Epithelial cell of prostate (primary cell): ENCODE measurements at places on chromosomes 7 and 10.

DNA sequence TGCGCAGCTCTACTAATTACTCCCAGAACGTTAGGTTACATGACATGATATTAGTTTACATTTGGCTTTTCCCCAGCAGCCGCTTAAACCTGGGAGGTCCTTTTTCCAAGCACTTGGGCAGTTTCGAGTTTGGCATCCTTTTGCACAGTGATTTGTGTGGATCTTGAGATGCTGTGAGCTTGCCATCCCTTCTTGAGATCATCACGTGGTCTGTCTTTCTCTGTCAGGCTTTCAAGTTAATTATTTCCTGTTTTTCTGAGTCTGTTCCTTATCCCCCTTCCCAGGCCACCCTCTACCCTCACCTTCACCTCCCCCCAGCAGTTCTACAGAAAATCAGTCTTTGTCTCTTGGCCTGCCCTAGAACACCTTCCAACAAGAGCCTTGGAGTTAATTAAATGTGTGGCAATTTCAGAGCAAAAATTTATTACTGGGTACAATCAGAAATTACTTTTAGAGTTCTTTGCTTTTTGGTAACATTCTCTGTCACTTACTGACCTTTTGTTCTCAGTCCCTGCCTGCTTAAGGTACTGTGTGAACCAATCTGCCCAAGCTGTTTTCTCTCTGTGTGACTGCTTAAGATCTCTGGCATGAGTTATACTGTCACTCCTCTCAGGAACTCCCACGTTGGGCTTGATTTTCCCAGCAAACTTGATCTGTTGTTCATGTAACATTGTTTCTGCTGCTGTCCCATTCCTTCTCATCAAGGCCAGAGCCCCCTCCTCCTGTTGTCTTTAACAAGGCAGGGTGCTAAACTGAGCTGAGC is 3.1 kb upstream of the SLF2 start:
- DNase-seq, result no peak

GRCh38 chr7:34662058-34662708 is 4.2 kb downstream of the NPSR1 start:
- no peak for DNase-seq

GRCh38 chr7:43240565-43240964 is 128.1 kb downstream of the HECW1 start:
- no peak for DNase-seq

GRCh38 chr7:135706858-135707569 is 21.0 kb downstream of the SLC13A4 start:
- DNase-seq, result peak; percentile 74

GRCh38 chr10:62057850-62058249 is 156.4 kb downstream of the ARID5B start:
- DNase-seq, result no peak

- DNase-seq, result no peak
Observed at GRCh38 chr7:140484951-140485499, 5.7 kb upstream of the MKRN1 start.

DNA sequence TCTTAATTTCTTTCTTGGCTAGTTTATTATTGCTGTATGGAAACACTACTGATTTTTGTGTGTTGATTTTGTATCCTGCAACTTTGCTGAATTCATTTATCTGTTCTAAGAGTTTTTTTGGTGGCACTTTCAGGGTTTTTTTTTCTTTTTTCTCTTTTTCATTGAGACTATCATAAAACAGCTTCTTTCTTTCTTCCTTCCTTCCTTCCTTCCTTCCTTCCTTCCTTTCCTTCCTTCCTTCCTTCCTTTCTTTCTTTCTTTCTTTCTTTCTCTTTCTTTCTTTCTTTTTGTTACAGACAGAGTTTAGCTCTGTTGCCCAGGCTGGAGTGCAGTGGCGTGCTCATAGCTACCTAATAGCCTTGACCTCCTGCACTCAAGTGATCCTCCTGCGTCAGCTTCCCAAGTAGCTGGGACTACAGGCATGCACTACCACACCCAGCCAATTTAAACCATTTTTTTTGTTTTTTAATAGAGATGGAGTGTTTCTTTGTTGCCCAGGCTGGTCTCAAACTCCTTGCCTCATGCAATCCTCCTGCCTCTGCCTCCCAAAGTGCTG is 72.3 kb downstream of the ZNF503 start:
- no peak for DNase-seq

- DNase-seq, result no peak
Observed at GRCh38 chr7:26685606-26686005, 178.8 kb downstream of the SKAP2 start.

GRCh38 chr10:80540618-80540980 is 2.9 kb downstream of the SH2D4B start:
- DNase-seq, result no peak

DNA sequence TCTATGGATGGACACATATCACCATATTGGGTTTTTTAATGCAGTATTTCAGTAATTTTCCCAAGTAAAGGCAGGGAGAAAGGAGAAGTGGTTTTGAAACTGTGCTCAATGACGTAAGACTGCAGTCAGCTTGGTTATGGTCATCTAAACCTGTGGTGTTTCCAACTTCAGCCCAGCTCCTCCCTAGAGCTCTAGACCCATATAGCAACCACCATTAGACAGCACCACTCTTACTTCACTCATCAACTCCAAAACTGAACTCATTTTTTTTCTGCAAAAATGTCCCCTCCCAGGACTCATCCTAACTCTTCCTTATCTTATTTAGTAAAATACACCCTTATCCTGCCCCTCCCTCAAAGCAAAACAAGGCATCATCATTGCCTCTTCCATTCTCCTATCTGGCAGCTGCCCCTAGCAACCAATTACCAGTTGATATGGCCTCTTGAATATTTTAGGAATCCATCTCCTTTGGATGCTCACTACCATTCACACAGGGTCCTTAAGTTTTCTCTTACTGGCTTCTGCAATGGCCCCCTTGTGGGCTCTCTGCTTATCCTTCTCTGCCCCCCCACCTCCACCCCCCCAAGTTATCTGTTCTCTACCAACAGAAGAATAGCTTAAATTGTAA is 1.5 kb upstream of the RALA start:
- no peak for DNase-seq

GRCh38 chr10:130483691-130484467 is 347.7 kb downstream of the GLRX3 start:
- DNase-seq, result no peak

DNA sequence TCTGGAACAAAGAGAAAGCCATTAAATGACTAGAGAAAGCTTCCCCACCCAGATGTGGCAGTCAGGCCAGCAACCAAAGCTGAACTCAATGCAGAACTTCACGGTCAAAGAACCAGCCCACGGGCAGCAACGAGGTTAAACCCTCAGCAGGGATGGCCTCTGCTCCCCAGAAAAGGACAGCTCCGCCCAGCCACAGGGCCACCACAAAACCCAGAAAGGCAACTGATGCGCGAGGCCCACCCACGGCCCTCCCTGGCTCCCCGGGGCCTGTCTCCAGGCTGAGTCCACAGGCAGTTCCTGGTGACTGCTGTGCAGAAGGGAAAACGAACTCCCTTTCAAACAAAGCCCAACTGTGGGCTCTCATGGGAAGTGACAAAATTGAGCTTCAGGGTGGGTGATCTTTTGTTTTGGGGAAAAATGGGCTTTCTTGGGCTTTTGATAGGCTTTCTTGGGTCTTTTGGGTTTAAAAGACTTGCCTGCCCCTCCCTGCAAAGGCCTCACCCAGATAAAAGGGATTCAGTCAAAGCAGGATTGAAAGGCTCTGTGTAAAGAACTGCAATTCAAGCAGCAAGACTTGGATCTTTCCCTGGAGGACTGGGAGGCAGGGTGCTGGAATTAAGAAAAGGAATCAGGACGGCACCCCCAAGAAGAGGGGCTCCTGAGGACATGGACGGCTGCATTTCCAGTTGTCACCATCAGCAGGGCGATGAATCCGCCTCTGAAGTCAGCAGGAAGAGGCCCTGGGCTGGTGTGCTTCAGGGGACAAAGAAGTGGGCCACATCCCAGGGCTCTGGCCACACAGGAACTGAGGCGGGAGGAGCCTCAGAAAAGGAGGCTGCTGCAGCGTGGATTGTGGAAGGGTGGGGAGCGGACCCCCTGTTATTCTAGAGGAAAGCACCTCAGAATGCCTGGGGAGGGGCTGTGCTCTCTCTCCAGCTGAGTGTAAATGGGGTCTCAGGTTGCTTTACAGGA is 209.9 kb downstream of the USP6NL start:
- no peak for DNase-seq

- DNase-seq, result no peak
Observed at GRCh38 chr7:30171766-30172447, 37.1 kb downstream of the MTURN start.

DNA sequence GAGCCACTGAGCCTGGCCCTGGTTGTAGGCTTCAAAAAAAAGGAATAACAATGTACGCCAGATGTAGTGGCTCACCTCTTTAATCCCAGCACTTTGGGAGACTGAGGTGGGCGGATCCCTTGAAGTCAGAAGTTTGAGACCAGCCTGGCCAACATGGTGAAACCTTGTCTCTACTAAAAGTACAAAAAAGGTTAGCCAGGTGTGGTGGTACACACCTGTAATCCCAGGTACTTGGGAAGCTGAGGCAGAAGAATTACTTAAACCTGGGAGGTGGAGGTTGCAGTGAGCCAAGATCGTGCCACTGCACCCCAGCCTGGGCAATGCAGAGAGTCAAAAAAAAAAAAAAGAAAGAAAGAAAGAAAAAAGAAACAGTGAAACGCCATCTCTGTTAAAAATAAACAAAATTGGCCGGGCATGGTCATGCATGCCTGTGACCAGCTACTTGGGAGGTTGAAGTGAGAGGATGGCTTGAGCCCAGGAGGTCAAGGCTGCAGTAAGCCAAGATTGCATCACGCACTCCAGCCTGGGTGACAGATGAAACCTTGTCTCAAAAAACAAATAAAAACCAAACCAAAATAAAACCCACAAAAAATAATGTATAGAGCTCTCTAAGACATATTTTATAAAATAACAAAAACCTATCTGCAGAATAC is 4.7 kb upstream of the KLHDC10 start:
- DNase-seq, result no peak

- no peak for DNase-seq
Observed at GRCh38 chr10:129191797-129192196, 275.2 kb upstream of the MGMT start.

DNA sequence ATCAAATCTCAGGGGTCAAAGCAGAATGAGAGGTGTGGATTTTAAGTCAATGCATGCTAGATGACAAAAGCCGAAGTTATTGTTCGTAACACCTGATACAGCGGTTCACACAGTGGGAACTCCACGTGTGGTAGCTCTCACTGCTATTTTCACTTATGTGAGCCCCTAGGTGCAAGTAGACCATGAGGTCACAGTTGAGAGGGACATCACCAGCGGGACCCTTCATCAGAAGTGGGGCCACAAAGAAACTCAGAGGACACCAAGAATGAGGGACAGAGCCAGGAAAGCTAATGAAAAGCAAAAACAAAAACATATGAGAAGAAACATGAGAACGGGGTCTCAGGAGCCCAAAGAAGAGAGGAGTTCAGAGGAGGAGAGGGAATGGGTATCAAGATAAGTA is 63.5 kb downstream of the ADAM12 start:
- DNase-seq, result no peak

DNA sequence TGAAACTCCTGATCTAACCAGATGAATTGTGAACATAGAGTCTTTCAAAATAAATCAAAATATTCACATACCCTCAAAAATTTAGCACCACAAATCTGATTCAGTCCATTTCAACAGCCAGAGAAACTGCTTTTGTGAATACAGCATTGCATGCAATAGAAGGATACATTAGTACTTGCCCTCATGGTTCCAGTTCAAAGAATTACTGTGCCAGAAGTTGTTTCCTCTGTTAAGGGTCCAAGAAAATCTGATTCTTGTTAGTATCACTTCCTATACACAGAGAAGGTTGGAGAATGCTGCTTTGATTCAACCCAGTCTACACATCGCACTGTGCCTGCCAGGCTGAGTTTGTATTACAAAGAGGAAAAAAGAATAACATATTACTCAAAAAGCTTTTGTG is 115.6 kb downstream of the TFEC start:
- DNase-seq, result no peak

- no peak for DNase-seq
Observed at GRCh38 chr10:47104786-47105385, 193.7 kb downstream of the PTPN20 start.

- DNase-seq, result no peak
Observed at GRCh38 chr10:115049960-115050359, 43.2 kb upstream of the ATRNL1 start.

GRCh38 chr10:14200698-14201544 is 129.8 kb downstream of the FRMD4A start:
- no peak for DNase-seq

DNA sequence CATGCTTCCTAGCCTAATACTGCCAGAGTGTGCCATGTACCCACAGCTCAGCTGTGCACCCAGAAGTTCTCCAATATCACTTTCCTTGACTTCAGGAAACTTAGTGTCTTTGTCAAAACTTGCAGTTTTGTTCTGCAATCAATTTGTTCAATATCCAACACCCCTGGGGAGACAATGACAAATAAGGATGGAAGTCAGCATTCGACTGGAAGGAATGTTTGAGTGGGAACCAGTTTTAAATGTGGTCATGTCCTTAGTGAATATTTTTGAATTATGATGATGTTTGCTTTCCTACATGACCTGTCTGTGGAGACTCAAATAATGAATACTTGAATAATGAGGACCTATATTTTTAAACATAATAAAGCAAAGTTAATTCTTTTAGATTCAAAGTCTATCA is 112.0 kb downstream of the ANK3 start:
- no peak for DNase-seq

DNA sequence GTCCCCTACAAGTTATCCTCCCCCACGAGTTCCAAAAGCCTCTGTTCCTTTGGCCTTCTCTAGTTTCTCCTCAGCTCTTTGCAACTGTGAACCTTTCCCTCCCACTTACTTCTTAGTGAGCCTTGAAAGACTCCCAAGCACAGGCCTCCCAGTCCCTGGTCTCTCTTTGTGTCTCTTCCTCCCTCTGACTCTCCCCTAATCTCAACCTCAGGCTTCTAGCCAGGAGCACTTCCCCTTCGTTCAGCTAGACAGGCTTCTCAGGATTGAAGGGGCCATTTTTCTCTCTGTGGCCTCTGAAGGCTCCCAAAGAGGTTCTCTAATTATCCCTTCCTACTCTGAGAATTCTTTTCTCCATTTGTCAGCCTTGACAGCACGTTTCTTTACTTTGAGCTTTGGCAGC is 50.2 kb upstream of the PHYHIPL start:
- DNase-seq, result no peak

- no peak for DNase-seq
Observed at GRCh38 chr10:44193166-44193565, 191.7 kb downstream of the CXCL12 start.

DNA sequence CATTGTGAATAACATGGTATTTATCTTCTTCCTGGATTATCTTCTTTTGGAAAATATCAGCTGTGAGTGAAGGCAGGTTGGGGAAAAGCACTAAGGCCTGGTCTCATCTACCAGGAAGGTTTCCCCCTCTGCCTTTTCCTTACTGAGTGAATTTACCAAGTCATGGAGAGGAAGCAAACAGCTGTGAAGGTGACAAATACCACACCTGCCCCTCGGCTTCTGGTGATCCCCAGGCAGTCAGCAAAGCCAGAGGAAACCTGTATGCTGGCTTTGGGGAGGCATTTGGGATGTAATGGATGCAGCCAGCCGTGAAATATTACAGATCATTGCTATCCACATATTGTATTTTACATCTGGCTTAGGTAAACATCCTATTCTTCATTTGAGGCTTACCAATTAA is 24.2 kb downstream of the POM121L12 start:
- no peak for DNase-seq
